NCI-H526 (cell line): ENCODE measurements at places on chromosomes 3 and 15.

- DNase-seq = no peak
Observed at GRCh38 chr3:185401319-185401955, 38.5 kb downstream of the MAP3K13 start.

DNA sequence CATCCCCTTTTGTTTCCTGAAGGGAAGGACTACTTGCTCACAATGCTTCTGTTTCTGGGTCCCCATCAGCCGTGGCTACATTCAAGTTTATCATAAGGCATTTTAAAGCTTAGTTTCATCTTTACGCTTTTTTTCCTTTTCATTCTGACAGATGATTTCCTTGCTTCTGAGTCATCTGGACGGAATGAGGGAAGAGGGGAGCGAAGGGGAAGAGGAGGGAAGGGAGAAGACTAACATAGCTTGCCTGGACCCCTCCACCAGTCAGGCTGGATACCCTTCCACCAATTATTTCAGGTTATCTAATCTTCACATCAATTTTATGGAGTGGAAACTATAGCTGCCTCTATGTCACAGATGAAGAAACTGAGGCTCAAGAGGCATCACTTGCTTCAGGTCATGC lies 27.6 kb downstream of the FAM3D start:
- no peak for DNase-seq

DNA sequence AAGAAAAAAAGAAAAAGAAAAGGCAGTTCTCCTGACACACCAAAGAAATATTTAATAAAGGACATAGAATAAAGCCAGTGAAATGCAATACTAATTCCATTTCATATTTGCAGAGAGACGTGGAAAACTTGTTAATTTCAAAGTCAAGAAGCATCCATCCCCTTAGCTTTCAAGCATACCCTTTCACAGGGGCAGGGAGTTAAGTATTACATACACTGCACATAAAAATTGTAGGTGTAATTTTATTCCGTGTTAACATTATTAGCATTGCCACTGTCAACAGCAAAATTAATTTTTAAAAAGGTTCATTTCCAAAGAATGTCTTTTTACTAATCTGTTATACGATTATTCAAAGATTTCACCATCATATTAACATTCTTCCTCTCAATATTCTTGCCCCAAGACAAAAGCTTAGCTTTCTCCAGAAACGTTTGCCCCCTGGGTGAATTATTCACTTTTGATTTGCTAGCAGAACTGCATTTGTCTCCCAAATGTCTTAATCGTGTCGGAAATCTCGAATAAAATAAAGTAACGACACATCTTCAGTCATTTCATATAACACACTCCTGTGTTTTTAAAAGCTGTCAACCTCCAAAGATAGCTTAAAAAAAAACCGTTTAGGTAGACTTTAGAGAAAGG lies 517.9 kb downstream of the MECOM start:
- DNase-seq = no peak

- no peak for DNase-seq
Observed at GRCh38 chr3:132550579-132551305, 46.3 kb upstream of the ACKR4 start.
